ENCODE measurements at places on chromosomes 6 and 20. TPM values are rescaled to one million over a fixed set of nuclear protein-coding genes. Genes with fewer than 3 reads are reported as not detected.

DNA sequence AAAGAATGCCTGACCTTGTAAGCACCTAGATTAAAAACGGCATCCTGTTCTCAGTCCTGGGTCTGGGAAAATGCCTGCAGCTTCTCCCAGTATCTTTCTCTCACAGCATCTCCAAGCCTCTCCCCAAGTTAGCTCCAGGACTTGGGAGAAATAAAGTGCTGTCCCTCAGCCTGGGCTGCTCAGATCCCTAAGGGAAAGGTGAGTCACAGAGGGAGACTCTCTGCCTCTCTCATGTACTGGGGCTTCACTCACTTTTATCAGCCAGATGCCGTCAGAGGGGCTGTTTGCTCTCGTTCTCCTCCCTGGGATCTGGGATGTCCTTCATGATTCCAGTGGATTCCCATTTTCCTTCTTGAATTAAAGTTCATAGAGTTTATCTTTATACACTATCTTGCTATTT is 293.6 kb downstream of the COL12A1 start:
- no peaks in the 10 kb centered on the region for H3K36me3 ChIP-seq
- no peaks in the 10 kb centered on the region for H3K27me3 ChIP-seq
- no peak overlapping the region for H3K4me3 ChIP-seq
- H3K27ac ChIP-seq: no peak overlapping the region
- H3K4me1 ChIP-seq: no peaks in the 10 kb centered on the region

- DNase-seq: no peak
- no peaks in the 10 kb centered on the region for H3K27me3 ChIP-seq
- H3K27ac ChIP-seq: no peak within 1 kb of the TSS
Observed at GRCh38 chr6:83853178-83854000, at the start of gene RIPPLY2. TSS of gene RIPPLY2 (plus strand) at chr6:83853360. CDS start at chr6:83853417, 57 bp downstream.

DNA sequence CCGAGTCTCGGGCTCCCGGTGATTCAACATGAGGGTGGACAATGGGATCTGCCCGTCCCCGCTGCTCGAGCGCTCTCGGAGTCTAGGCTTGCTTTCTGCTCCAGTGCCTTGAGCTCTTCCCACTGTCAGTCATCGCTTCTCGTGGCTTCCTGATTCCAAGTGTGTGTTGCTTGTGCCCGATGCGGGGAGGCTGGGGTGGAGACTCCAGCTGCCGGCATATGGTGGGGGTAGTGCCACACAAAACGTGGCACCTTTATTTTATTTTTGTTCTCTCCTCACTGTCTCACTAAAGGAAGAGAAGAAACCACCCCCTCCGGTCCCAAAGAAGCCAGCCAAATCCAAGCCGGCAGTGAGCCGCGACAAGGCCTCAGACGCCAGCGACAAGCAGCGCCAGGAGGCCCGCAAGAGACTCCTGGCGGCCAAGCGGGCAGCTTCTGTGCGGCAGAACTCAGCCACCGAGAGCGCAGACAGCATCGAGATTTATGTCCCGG is 14.8 kb upstream of the MYL9 start:
- H3K36me3 ChIP-seq: peaks cover 16% of the 10 kb centered on the region
- H3K27ac ChIP-seq: no peak overlapping the region
- H3K4me1 ChIP-seq: no peaks in the 10 kb centered on the region

- H3K27ac ChIP-seq: no peak overlapping the region
- DNase-seq: no peak
- no peaks in the 10 kb centered on the region for H3K36me3 ChIP-seq
- H3K4me3 ChIP-seq: no peak overlapping the region
- H3K4me1 ChIP-seq: no peaks in the 10 kb centered on the region
- H3K27me3 ChIP-seq: no peaks in the 10 kb centered on the region
Observed at GRCh38 chr6:13470238-13471140, 16.9 kb downstream of the GFOD1 start.

DNA sequence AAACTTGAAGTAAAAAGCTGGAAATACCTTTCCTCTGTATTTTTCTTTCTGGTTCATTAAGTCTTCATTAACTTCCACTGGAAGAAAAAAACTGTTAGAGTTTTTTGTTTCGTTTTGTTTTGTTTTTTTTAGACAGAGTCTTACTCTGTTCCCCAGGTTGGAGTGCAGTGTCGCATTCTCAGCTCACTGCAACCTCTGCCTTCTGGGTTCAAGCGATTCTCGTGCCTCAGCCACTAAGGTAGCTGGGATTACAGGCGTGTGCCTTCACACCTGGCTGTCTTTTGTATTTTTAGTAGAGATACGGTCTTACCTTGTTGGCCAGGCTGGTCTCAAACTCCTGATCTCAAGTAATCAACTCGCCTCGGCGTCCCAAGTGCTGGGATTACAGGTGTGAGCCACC is 14.9 kb downstream of the RPF2 start:
- no peak for DNase-seq
- no peak overlapping the region for H3K27ac ChIP-seq
- H3K27me3 ChIP-seq: no peaks in the 10 kb centered on the region
- H3K4me1 ChIP-seq: no peaks in the 10 kb centered on the region

DNA sequence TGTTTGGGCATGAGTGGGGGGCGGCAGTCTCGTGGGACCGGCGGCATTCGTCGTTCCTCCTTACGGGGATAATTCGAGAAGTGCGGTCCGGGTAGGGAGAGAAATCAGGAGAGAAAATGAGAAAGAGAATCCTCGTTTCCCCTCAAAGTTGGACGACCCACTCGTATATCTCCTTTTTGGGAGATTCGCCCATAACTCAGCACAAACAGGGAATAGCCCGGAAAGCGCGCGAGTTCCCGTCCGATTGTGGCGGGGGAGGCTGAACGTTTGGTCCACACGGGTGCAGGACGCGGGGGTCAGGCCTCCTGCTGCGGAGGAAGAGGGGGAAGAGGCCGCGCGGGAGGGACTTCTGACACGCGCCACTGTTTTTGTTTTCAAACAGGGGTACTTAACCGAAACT is 42.4 kb downstream of the POPDC3 start:
- H3K36me3 ChIP-seq: no peaks in the 10 kb centered on the region
- no peak overlapping the region for H3K27ac ChIP-seq
- no peaks in the 10 kb centered on the region for H3K27me3 ChIP-seq
- H3K4me1 ChIP-seq: no peaks in the 10 kb centered on the region
- no peak for DNase-seq

DNA sequence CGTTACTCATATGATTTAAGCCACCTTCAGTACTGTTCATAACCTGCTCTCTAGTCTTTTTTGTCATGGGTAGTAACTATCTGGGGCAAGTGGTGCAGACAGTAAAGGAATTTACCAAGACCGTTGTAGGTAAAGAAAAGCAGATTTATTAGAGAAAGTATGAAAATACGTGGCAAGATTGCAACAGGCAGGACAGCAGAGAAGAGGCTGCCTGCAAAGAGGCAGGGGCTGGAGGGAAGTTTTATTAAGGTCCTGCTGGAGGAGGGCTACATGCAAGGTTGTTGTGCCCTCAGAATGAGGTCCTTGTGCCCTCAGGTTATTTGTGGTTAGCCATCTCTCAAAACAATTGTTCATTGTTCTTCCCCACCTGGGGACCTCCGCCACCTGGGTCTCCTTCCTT is 444.3 kb downstream of the BCKDHB start:
- H3K27ac ChIP-seq: no peak overlapping the region
- no peak overlapping the region for H3K4me3 ChIP-seq
- H3K27me3 ChIP-seq: no peaks in the 10 kb centered on the region
- DNase-seq: no peak

DNA sequence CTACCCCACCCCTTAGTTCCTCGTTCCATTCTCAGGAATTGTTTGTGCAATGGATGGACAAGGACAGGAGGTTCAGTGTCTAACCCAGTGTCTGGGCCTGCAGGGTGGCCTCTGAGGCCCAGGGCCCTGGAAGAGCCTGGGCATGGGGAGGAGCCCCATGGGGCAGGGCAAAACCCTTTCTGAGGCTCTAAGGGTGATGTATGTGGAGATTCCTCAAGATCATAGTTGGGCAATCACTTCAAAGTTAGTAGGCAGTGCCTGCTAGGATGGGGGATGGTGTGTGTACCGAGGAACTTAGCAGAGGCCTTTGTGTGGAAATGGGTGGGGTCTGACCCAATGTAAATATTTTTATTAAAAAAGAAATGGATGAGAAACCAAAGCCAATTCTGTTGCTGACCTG is 6.7 kb upstream of the C2 start:
- peaks cover 15% of the 10 kb centered on the region for H3K4me1 ChIP-seq
- H3K4me3 ChIP-seq: no peak overlapping the region
- H3K27me3 ChIP-seq: no peaks in the 10 kb centered on the region
- H3K36me3 ChIP-seq: no peaks in the 10 kb centered on the region
- peak; percentile 51 for DNase-seq

DNA sequence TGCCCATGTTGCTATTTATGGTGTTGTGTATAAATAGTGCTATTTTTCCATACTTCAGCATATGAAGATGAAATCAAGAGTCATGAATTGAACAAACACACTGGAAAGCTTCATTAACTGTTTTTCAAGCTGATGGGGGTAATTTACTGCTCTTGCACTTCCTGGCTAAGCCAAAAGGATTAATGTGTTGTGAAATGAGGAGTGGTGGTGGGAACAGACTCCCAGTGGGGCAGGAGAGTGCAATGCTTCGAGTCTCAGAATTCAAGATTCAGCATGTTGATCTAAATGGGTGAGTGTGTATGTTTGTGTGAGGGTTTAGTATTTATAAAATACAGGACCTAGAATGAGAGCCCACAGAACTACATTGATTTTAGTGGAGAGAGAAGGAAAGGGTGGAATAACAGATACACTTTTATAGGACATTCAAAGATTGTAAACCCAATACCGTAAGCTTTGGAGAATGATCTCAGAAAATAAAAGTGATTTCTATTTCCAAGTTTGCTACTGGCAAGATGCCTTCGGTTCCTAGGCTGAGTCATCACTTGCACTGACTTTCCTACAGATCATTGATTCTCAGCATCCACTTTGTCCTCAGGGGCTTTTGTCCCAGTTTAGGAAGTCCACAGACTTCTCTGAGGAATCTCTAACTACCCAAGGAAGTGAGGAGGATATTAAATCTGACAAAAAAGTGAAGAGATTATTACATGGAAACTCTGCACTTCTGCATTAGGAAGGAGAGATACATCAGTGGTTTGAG is 303.6 kb downstream of the TRDN start:
- no peak for DNase-seq
- H3K4me1 ChIP-seq: no peaks in the 10 kb centered on the region
- no peaks in the 10 kb centered on the region for H3K36me3 ChIP-seq
- no peak overlapping the region for H3K4me3 ChIP-seq
- no peaks in the 10 kb centered on the region for H3K27me3 ChIP-seq

GRCh38 chr6:116476002-116476678 is 15.0 kb downstream of the CALHM6 start:
- H3K27ac ChIP-seq: no peak overlapping the region
- H3K4me1 ChIP-seq: no peaks in the 10 kb centered on the region
- no peaks in the 10 kb centered on the region for H3K27me3 ChIP-seq
- no peak for DNase-seq

DNA sequence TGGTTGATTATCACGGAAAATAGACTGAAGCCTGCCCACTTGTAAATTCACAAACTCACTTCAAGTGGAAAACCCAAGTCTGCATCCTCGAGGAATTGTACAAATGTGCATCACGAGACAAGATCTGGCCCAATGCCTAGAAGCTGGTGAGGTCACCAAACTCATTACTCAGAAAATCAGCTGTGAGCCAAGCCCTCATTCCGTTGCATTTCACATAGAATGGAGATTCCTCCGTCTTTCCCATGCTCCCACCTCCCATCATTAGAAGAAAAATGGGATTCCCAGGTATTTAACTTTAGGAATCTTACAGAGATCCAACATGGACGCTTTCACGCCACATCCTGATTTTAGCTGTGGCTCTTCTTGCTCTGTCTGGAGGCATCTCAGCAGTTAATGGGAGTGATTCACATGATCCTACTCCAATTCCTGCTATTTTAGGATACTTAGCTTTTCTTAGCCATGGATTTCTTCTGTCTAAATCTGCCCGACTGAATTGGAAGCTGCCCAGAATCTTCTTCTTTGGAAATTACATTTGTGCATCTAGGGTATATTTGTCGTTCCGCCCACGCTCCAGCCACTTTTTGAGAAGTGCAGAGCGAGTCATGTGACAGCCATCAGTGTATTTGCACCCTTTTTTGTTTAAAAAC is 68.7 kb upstream of the STMND1 start:
- no peaks in the 10 kb centered on the region for H3K4me1 ChIP-seq
- no peak overlapping the region for H3K27ac ChIP-seq
- no peaks in the 10 kb centered on the region for H3K27me3 ChIP-seq
- no peak for DNase-seq
- no peak overlapping the region for H3K4me3 ChIP-seq
- no peaks in the 10 kb centered on the region for H3K36me3 ChIP-seq

GRCh38 chr6:113707194-113707593 is 150.0 kb upstream of the MARCKS start:
- no peak overlapping the region for H3K27ac ChIP-seq
- no peaks in the 10 kb centered on the region for H3K4me1 ChIP-seq
- no peaks in the 10 kb centered on the region for H3K36me3 ChIP-seq
- H3K4me3 ChIP-seq: no peak overlapping the region
- DNase-seq: no peak
- no peaks in the 10 kb centered on the region for H3K27me3 ChIP-seq

GRCh38 chr6:7262746-7263518 is 50.1 kb downstream of the SSR1 start:
- H3K4me3 ChIP-seq: no peak overlapping the region
- peaks cover 13% of the 10 kb centered on the region for H3K4me1 ChIP-seq
- H3K27me3 ChIP-seq: no peaks in the 10 kb centered on the region
- no peaks in the 10 kb centered on the region for H3K36me3 ChIP-seq
- no peak for DNase-seq
- no peak overlapping the region for H3K27ac ChIP-seq

DNA sequence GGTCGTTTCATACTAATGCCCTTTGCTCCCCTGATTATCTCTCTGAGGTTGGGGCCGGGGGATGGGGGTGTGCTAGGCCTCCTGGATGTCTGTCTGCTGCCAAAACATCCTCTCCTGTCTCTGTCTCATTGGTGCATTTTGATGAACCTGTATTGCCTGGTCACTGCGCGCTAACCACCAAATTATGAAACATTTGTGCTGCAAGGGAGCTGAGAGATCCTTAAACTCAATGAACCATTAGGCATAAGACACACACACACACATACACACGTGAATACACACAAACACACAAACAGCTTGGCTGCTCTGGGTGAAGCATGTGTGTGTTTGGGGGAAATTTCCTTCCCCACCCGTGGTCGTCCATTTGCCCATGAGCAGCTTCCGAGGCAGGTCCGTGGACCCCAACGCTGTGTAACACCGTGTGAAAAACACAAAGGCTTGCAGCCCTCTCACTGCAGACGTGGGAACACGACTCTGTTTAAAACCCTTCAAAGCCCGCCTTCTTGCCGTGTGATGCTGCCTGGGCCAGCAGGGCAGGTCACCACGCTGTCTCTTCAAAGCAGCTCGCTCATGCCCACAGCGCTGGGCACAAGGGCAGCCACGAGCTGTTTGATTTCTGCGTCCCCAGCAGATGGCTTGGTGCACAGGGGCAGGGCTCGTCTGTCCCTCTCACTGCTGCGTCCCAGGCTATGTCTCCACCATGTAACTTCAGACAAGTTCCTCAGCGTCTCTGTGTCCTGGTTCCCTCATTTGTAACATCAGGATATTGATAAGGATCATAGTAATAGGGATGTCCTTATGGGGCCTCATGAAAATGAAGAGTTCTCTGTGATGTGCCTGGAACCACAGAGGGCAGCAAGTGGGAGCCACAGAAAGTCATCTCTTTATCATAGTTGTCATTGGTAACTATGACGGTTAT is 96.8 kb downstream of the CDH26 start:
- no peak overlapping the region for H3K4me3 ChIP-seq
- H3K4me1 ChIP-seq: peaks cover 8% of the 10 kb centered on the region
- H3K27ac ChIP-seq: no peak overlapping the region
- DNase-seq: no peak
- H3K27me3 ChIP-seq: no peaks in the 10 kb centered on the region

The TMEM170B gene
- total RNA-seq: 4.0 TPM
